ENCODE measurements at places on chromosomes 2 and 18. TPM values are rescaled to one million over a fixed set of nuclear protein-coding genes. Genes with fewer than 3 reads are reported as not detected.

Gene RSAD2
- total RNA-seq: 0.09 TPM

Gene UGT1A5
- not detected for total RNA-seq

Gene RGPD3
- total RNA-seq: not detected

Gene CHAC2
- total RNA-seq: 8.1 TPM

Gene FZD7
- 0.29 TPM for total RNA-seq

Gene CYTIP
- not detected for total RNA-seq

Gene SLC5A7
- total RNA-seq: not detected

Gene GAL3ST2
- not detected for total RNA-seq

Gene REG3G
- not detected for total RNA-seq

Gene AMER3
- not detected for total RNA-seq

Gene CD302
- 10.6 TPM for total RNA-seq

Gene MOGAT1
- not detected for total RNA-seq

Gene CD226
- total RNA-seq: 0.20 TPM

Gene SCN7A
- not detected for total RNA-seq

Gene TBR1
- total RNA-seq: 0.09 TPM

Gene TEKT4
- not detected for total RNA-seq

Gene ZCCHC2
- total RNA-seq: 27.2 TPM

Gene SMPD4
- total RNA-seq: 88.1 TPM

Gene APLF
- 2.4 TPM for total RNA-seq

Gene LYG1
- total RNA-seq: 0.35 TPM

Gene FOXD4L1
- 0.18 TPM for total RNA-seq

Gene MREG
- 3.1 TPM for total RNA-seq

Gene TMEM198
- total RNA-seq: not detected

Gene CDH2
- 59.5 TPM for total RNA-seq

Gene EFR3B
- total RNA-seq: 0.77 TPM

Gene CIDEA
- 1.8 TPM for total RNA-seq

Gene INHA
- not detected for total RNA-seq

Gene POLE4
- 45.4 TPM for total RNA-seq

Gene SALL3
- not detected for total RNA-seq

Gene HOXD13
- total RNA-seq: not detected

Gene DTNA
- total RNA-seq: 15.3 TPM

Gene MAP3K2
- total RNA-seq: 25.7 TPM

Gene RND3
- 132 TPM for total RNA-seq

Gene FHL2
- total RNA-seq: 178 TPM

Gene STK25
- total RNA-seq: 236 TPM

Gene KIAA2012
- not detected for total RNA-seq

Gene ALK
- total RNA-seq: not detected

Gene CD8B
- total RNA-seq: not detected

Gene C2orf15
- not detected for total RNA-seq

Gene LHCGR
- total RNA-seq: not detected

Gene MC2R
- total RNA-seq: not detected

Gene PLB1
- total RNA-seq: 0.80 TPM

Gene NYAP2
- not detected for total RNA-seq

Gene ZNF532
- total RNA-seq: 70.1 TPM

Gene MYL1
- total RNA-seq: not detected

Gene RTP5
- total RNA-seq: not detected

Gene MPHOSPH10
- 38.8 TPM for total RNA-seq

Gene SGO2
- 20.5 TPM for total RNA-seq

Gene FOXI3
- not detected for total RNA-seq

Gene SCN1A
- total RNA-seq: not detected

Gene PROKR1
- not detected for total RNA-seq

Measured in endothelial cell of umbilical vein (primary cell).